Stimulated activated CD8-positive, alpha-beta memory T cell treated with anti-CD3 and anti-CD28 coated beads, Interleukin-2, amount 100 ng/mL, for 1 hour (primary cell): ENCODE measurements at places on chromosomes 2 and 18.

DNA sequence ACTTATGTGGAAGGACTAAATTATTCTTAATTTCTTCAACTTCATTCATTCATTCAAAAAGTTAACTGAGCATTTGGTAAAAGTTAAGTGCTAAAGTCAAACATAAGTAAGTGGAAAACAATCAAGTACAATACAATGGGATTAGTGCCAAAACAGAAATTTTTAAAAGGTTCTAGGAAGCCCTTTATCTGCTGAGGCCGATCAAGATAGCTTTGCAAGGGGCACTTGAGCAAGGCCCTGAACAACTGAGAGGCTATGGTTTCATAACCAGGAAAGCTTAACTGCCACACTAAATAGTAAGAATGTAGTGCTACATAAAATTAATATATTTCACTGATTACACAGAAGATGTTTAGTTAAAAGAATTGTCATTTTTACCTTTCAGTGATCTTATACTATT lies 76.5 kb downstream of the NOL10 start:
- no peak for DNase-seq

DNA sequence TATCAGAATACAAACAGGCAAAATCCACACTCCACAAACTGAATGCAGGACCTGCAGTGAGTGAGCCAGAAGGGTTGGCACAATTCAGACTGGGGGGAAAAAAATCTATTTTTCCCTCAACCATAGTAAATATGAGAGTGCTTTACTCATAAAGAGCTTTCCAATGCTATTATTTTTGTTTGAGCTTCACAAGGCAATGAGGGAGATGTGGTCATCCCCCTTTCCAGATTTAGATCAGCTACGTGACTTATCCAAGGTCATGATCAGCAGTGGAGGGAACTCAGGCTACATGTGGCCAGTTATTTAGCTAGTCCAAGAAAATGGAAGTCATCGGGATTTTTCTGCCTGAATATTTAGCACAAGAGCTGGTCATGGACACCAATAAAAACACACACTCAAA lies 120.4 kb upstream of the KLF7 start:
- DNase-seq: no peak

- DNase-seq: no peak
Measured at GRCh38 chr2:45765007-45765727, 113.7 kb downstream of the PRKCE start.

- no peak for DNase-seq
Measured at GRCh38 chr2:70855667-70856066, 20.1 kb upstream of the CD207 start.

- DNase-seq: no peak
Measured at GRCh38 chr2:228063558-228063957, 117.9 kb downstream of the SPHKAP start.

DNA sequence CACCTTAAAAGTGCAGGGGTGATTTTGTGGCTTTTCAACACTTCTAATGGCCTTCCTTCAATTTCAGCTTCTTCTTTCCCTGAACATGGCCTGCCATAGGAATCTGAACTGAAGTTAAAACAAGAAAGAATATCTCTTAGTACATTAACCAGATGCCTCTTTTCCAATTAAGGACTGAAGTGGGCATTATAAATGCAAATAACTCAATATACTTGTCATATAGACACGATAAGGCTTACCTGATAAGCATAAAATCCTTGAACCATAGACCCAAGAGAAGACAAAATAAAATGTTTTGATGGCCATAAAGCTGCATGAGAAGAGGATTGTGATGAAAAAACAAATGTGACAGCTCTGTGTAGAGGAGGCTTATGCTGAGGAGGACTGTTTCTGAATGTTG lies 173.1 kb downstream of the MC4R start:
- no peak for DNase-seq

- no peak for DNase-seq
Measured at GRCh38 chr2:84636080-84636971, 120.0 kb downstream of the DNAH6 start.

GRCh38 chr2:151381266-151381665 lies 23.9 kb downstream of the TNFAIP6 start:
- no peak for DNase-seq

- DNase-seq: no peak
Measured at GRCh38 chr2:58064086-58064485, 17.5 kb downstream of the VRK2 start.

GRCh38 chr2:158713523-158714138 lies 81.5 kb upstream of the DAPL1 start:
- DNase-seq: no peak

- DNase-seq: no peak
Measured at GRCh38 chr18:34042423-34043146, 182.1 kb downstream of the NOL4 start.

GRCh38 chr18:49238433-49239042 lies 221.9 kb downstream of the DYM start:
- DNase-seq: no peak
